ENCODE measurements at places on chromosomes 16 and 17. TPM values are rescaled to one million over a fixed set of nuclear protein-coding genes. Genes with fewer than 3 reads are reported as not detected.

NAGS gene
- 47.1 TPM for total RNA-seq

ENKD1 gene
- total RNA-seq: 7.1 TPM

SHPK gene
- 26.1 TPM for total RNA-seq

LONP2 gene
- total RNA-seq: 164 TPM

QPRT gene
- 95.2 TPM for total RNA-seq

DNA sequence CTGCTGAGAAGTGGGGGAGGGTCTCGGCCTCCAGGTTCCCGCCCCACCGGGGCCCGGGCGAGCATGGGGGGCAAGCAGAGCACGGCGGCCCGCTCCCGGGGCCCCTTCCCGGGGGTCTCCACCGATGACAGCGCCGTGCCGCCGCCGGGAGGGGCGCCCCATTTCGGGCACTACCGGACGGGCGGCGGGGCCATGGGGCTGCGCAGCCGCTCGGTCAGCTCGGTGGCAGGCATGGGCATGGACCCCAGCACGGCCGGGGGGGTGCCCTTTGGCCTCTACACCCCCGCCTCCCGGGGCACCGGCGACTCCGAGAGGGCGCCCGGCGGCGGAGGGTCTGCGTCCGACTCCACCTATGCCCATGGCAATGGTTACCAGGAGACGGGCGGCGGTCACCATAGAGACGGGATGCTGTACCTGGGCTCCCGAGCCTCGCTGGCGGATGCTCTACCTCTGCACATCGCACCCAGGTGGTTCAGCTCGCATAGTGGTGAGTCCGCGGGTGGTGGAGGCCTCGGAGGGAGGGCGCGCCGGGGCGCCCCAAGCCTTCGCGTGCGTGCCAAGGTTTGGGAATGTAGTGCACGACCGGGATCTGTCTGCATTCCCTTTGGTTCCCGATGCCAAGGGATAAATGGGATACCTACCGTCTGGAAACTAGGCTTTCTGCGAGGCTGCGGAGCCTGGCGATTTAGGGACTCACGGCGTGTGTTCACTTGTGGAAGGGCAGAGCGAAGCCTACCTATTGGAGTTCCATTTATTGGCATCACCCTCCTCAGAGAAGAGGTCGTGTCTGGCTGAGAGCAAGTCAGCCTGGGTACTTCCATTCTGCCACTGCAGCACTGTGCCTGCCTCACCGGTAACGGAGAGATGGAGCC is 1.0 kb downstream of the ZNRF1 start:
- peak; percentile 76 for DNase-seq

DNA sequence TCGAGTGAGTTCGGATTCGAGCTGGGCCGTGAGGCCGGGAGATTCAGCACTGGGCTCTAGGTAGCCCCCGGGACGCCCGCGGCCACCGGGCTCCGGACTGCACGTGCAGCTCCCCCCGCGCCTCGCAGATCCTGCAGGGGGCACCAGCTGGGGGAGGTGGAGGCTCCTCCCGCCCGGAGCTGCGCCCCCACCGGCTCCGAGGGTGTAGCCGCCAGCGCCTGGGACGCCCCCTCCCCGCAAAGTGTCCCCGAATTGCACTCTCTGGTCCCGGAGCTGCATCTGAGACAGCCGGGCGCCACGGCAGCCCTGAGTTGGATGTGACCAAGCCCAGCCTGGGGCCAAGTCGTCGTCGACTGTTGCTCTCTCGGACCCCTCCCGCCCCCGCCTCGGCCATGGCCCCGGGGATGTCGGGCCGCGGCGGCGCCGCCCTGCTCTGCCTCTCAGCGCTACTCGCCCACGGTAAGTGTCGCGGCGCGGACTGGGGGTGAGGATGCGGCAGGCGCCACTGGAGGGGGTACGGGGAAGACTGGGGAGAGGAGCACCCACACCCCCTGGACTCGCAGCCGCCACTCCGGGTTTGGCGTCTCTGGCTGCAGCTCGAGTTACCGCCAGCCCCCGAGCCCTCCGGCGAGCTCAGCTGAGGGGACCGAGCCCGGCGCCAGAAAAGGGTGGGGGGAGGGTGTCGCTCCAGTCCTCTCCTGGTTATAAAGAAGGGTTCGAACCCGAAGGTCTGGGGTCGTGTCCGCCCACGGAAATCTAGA is 1.5 kb downstream of the TMEM132E start:
- DNase-seq: no peak

GRCh38 chr16:15031179-15031578 is 24.7 kb downstream of the NTAN1 start:
- no peak for DNase-seq

- DNase-seq: no peak
Measured at GRCh38 chr16:86516623-86517003, 6.3 kb downstream of the FOXF1 start.

- DNase-seq: no peak
Measured at GRCh38 chr16:86523166-86523740, 12.9 kb downstream of the FOXF1 start.

DNA sequence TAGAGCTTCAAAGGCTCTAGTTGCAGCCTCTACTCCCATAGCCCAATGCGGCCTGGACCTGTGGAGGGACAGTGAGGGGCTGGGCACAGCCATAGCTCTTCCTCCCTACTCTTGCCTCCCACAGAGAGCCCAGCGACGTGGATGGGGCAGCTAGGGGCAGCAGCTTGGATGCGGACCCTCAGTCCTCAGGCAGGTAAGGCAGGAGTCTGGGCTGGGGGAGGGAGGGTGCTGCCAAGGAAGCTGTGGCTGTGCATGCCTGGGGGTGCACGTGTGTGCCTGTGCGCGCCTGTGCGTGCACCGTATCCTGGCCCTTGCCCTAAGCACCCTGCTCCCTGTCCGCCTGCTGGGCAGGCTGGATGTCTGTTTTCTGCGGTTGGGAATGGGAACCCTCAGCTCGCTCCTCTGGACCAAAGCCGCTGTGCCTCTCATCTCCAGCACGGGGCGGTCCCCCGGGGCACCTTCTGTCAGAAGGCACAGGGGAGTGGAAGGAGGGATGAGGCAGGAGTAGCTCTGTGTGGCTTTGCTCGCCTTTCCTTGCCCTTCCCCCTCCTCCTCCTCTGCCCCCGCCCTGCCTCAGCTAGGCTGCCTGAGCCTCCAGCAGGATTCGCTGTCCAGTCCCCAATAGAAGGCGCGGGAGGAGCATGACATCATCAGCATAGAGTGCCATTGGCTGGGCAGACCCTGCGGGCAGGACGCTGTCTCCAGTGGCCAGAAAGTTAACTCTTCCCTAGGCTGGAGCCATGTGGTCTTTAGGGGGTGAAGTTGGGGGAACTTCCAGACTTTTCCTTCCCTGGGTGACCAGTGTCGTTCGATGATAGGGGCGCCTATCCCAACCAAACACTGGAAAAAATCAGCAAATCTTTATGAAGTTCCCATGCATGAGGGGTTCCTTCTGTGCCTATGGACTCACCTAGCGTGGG is 797 bp downstream of the PRCD start:
- DNase-seq: peak; percentile 82

- DNase-seq: peak; percentile 91
Measured at GRCh38 chr17:50806141-50806643, 29.2 kb upstream of the WFIKKN2 start.

DNA sequence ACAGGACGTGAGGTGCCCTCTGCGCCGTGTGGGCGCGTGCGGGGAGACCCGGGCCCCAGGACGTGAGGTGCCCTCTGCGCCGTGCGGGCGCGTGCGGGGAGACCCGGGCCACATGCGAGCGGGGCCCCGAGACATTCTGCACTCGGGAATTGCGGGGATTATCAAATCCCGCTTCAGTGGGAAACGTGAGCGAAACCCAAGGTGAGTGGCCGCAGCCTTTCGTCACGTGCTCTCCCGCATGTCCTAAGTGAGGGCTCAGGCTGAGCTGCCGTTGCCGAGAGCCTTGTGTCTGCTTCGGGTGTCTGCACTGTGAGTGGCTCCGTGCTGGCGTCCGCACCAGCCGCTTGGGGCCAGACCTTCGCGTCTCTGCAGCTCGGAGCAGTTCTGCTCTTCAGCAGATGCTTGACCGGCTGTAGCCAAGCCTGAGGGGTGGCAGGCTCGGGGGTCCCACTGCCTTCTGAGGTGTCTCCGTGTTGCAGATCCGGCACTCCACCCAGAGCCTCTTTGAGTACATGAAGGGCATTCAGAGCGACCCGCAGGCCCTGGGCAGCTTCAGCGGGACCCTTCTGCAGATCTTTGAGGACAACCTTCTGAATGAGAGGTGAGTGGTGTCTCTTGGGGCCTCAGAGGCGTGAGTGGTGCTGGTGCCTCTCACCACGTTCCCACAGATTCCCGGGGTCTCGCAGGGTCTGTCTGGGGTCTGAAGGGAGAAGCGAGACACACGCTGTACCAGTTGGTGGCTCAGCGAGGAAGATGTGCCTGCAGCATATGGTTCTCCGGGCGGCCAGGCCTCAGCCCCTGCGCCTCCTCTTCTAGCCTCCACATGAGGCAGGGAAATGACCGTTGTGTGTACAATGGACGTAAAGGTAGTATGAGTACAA is 90.5 kb upstream of the ZNF750 start:
- DNase-seq: peak; percentile 10

DNA sequence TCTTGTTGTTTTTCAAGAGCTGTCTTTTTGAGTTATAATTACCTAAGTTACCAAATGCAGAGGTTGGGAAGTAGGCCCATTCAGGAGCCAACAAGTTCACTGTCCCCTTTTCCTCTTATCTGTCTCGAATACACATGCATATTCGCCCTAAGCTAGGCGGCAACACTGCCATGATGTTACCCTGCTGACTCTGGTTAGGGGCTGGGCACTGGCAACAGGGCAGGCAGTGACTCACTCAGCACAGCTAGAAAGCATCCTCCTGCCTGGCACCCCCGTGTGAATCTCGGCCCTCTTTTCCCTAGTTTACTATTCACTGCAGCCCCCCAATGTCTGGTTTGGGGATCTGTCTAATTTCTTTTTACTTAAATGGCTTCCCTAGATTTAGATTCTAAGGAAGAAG is 13.8 kb downstream of the DBF4B start:
- DNase-seq: no peak

- no peak for DNase-seq
Measured at GRCh38 chr17:58669853-58670252, 22.0 kb downstream of the TEX14 start.

DNA sequence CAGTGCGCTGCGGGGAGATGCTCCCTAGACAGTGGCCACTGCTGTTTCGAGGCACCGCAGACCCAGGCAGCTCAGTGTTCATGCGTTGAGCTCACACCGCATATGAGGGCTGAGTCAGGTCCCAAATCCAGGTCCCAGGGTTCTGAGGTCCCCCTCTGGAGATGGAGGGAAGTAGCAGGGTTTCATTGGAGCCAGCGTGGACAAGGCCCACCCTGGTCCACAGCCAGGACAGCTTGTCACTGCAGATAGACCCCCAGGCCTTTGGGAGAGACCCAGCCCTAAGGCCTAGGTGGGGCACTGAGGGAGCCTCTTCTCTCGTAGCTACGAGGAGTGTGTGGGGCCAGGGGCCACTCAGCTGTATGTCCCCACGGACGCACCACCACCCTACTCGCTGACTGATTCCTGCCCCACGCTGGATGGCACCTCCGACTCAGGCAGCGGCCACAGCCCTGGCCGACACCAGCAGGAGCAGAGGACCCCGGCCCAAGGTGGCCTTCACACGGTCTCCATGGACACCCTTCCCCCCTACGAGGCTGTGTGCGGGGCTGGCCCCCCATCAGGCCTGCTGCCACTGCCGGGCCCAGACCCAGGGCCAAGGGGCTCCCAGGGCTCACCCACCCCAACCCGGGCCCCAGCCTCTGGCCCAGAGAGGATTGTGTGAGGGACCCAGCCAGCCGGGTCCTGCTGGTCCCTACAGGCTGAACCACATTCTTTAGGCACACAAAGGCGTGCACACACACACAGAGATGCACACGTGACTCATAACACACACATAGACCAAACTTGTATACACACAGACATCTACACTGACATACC is 53.4 kb downstream of the BEAN1 start:
- peak; percentile 47 for DNase-seq
